Cortex of kidney (tissue), 1 donor: ENCODE measurements at places on chromosomes 1 and 21.

DNA sequence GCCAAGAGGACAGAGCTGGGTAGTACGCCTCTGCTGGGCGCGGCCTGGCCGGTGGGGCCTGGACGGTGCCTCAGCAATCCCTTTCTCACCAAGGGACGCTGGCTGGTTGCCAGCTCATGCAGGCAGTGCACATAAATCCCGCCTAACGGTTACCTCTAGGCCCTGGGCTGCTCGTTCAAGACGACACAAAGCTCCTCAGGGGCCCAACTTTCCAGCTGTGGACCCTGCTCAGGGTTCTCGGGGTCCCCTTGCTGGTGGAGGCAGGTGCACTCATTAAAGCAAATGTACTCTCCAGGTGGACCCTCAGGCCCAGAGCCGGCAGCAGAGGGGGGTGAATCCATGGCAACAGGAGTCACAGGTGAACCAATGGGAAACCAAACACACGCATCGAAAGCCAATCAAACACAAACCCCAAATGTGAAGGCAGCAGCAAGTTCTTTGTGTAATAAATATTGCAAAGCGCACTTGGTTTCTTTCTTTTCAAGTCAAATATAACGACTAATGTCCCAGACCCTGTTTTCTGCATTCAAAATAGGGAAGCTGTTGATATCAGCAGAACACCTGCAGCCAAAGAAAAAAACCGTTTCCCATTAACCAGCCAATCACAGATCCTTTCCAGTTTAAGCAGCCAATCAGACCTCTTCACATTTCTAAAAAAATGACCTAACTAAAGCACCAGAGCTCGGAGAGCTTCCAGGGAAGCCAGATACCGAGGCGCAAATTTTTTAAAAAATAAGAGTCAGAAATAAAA, 26.1 kb upstream of the CLSTN1 start:
- no peak for DNase-seq

DNA sequence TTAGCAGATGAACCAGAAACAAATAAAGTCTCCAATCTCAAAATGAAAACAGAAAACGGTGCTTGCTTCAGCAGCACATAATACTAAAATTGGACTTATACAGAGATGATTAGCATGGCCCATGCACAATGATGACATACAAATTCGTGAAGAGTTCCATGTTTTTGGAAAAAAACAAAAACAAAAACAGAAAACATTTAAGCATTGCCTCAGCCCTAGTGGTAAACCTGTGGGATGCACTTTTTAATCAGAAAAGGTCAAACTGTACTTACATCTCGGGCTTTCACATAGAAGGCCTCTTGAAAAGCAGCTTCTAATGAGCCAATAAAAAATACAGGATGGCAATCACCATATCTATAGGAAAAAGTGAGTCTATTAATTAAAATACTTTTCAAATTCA, 159.1 kb upstream of the DMRTA2 start:
- no peak for DNase-seq

GRCh38 chr1:183577897-183578465, 12.3 kb downstream of the NCF2 start:
- no peak for DNase-seq

DNA sequence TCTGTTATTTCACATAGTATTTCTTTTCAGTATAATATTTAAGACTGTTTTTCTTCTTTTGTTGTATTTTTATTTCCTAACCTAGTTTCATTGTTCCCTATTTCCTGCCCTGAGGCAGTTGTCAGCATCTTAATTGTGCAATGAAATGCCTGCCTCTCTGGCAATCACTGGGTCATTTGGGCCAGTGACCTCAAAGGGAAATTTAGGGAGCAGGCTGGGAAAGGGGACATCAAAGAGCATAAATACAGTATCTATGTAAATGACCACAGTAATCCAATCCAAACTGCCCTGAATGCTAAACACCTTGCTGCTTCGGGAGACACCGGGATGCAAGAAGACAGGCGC, 147.8 kb downstream of the TLR5 start:
- DNase-seq, result no peak

DNA sequence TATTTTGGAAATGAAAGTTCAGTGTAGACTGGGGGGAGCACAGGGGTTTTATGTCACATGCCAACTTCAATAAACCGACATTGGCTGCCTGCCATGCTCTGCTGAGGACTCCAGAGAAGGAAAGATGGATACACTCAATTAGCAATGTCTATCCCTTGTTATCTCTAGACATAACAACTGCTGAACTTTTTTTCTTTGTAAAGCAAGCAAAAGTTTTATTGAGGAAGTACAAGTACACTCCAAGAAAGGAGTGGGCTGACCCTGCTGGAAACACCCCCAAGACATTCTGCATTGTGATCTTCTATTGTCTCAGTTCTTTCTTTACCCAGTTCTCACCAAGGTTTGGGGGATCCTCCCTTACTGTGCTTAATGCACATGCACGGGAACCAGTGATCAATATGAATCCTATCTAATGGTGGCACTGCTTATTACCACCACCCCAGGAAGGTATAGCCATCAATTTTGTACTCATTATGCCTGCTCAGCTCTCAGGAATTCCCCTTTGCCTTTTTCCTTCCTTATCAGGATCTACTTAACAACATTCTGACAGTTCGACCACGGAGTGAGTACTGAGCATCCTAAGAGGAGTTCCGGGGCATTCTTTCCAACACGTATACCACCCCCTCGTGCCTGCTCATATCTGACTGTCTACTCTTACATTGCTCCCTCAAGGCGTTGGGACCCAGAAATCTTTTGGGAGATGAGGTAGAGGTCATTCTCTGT, 28.7 kb downstream of the SYNJ1 start:
- DNase-seq, result no peak

GRCh38 chr1:17229379-17229778, 19.5 kb upstream of the PADI3 start:
- peak; percentile 12 for DNase-seq
